ENCODE measurements at places on chromosomes 6 and 20.

DNA sequence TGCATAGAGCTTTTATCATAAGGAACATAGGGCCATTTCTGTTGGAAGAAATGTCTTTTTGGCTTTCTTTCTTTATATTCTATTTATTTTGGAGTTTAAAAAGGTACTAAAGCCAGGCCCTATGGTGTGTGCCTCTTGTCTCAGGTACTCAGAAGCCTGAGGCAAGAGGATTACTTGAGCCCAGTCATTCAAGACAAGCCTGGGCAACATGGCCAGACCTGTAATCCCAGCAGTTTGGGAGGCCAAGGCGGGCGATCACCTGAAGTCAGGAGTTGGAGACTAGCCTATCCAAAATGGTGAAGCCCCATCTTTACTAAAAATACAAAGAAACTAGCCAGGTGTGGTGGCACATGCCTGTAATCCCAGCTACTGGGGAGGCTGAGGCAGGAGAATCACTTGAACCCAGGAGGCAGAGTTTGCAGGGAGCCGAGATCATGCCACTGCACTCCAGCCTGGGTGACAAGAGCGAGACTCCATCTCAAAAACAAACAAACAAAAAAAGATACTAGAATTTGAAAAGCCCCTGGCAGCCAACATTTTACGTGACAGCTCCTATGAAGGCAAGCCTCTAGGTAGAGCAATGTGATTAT is 80.0 kb downstream of the CBFA2T2 start:
- DNase-seq: no peak

DNA sequence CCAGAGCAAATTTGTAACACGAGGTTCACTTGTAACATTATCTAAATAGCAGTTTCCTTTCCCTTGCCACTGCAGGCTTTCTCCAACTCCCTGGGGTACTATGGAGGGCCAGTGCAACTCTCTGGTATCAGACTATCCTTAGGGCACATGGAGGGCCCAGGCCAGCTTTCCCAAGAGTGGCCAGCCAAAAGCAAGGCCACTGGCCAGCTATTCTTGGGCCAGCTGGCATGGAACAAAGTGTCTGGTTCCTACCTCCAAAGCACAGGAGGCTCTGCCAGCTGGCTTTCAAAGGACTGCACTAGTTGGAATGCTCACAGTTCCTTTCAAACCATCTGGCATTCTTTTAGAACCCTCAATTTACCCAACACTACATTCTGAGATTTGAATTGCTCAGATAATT is 8.7 kb downstream of the RNF24 start:
- no peak for DNase-seq

GRCh38 chr20:5865604-5866003 is 84.7 kb downstream of the TRMT6 start:
- no peak for DNase-seq

DNA sequence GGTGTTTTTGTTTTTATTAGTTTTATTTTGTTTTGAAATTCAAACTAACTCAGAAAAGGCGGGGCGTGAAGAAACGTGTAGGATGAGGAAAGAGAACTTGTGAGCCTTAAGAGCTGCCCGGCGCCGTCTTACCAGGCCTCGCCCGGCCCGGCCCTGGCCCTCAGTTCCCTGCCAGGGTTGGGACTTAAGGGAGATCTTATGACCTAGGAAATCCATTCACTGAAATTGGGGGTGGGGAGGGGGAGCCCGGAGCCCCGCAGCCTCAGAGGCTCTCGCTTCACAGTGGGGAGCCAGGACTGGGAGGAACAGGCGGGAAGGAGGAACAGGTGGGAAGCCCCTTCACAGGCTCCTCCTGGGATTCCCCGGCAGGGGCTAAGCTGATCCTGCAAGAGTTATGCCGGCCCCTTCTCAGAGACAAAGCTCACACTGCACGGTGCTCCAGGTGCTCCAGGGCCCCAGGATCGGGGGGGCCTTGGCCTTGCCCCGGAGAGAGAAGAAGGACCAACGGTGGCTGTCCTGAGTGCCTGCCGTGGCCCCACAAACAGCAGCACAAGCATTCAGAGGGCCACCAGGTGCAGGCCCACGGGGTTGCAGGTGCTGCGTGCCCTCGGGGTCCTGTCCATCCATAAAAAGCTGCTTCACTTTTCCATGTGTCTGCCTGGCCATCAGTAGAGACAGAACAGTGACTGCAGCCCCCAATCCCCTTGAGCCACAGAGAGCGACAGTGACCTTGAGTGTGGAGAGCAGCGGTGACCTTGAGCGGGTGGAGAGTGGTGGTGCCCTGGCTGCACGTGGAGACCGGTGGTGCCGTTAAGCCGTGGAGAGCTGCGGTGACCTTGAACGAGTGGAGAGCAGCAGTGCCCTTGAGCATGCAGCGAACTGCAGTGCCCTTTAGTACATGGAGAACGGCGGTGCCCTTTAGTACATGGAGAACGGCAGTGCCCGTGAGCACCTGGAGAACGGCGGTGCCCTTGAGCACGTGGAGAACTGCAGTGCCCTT is 152.7 kb downstream of the DLL1 start:
- peak; percentile 33 for DNase-seq

DNA sequence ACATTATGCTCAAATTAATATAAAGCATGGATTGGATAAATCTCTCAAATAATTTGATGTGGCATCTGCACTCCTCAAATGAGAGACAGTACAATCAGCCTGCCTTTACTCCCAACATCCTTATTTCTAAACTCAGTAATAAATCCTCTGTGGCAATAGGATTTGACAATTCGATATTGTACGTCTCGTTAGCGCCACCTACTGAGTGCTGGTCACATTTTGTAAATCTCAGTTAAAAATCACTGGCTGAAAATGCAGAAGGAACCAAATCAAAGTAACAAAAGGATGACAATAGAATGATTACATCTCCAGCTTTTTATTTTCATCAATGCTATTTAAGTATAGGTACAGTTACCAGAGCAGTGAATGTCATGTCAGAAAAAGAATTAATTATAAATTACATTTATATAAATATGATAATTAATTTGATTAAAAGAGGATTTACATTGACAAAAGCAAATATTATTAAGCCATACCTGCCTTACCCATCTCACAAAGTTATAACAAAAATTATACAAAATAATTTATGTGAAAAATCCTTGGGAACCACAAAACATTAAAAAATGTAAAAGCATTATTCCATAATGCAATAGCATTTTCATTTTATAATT is 20.2 kb upstream of the GJE1 start:
- peak; percentile 63 for DNase-seq

DNA sequence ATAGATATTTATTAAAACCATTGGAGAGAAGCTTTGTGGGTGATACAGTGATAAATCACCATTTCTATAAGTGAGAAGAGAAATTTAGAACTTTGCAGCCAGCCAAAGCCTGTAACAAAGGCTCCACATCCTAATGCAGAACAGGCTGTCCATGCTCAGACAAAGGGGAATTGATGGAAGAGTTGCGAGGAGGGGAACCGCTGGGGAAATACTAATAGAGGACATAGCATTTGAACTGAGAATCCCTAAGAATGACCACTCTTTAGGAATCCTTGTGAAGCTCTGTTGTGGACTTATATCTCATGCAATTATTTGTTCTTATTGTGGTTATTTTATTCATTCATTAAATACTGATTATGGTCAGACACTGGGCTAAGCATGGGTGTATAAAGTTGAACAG is 167.8 kb downstream of the PHF3 start:
- DNase-seq: no peak

- no peak for DNase-seq
Observed at GRCh38 chr6:53436526-53437303, 88.0 kb upstream of the ELOVL5 start.

Data from ecto neural progenitor cell (in vitro differentiated cells).